NCI-H524 treated with DMSO at 0.1 percent for 48 hours (cell line): ENCODE measurements at places on chromosomes 7 and 10.

DNA sequence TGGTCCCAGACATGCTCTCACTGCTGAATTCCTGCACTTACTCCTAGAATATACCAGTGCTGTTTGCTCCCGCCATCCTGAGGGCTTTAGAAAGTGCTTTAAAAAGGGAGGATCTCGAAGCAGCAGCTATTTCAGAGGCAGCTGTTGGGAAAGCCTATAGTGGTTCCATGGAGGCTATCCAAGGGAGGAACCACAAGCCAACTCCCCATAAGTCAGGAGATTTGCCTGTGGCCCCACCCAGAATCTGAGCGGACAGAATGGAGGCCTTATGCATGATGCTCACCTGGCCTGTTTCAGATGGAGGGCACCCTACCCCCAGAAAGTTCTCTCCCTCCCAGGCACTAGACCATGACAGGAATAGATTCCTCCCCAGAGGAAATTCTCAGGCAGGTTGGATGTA lies 2.3 kb upstream of the KCNIP2 start:
- DNase-seq, result no peak

- peak; percentile 12 for DNase-seq
These were observed 77.8 kb downstream of the TCF7L2 start for GRCh38 chr10:113027574-113028455.

GRCh38 chr10:33211106-33211878 lies 123.2 kb downstream of the NRP1 start:
- DNase-seq, result no peak

GRCh38 chr10:75492173-75492925 lies 60.9 kb downstream of the LRMDA start:
- no peak for DNase-seq

DNA sequence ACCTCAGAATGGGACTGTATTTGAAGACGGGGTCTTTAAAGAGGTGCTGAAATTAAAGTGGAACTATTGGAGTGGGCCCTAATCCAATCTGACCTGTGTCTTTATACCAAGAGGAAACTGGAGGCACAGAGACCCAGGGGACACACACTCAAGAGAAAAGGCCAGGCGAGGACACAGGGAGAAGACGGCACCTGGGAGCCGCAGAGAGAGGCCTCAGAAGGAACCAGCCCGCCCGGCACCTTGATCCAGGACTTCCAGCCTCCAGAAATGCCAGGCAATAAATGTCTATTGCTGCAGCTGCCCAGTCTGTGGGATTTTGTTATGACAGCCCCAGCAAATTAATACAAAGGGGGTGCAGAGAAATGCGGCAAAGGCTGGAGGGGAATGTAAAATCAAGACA lies 10.5 kb downstream of the CARD11 start:
- no peak for DNase-seq

DNA sequence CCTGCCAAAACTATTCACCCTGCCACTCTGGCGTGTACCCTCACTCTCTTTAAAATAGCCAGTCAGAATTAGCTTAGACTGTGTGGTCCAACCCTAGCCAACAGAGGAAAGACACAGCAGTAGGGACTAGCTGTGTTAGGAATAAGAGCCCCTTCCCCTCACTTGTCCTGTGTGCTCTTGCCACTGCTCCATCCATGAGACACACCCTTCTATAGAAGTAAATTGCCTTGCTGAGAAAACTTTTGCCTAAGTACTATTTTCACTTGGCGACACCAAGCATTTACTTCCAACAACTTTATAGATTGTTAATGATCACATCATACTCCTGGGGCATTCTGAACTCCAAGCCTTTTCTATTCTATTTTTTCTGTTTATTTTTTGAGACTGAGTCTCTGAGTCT lies 170.2 kb upstream of the TRIM24 start:
- no peak for DNase-seq

DNA sequence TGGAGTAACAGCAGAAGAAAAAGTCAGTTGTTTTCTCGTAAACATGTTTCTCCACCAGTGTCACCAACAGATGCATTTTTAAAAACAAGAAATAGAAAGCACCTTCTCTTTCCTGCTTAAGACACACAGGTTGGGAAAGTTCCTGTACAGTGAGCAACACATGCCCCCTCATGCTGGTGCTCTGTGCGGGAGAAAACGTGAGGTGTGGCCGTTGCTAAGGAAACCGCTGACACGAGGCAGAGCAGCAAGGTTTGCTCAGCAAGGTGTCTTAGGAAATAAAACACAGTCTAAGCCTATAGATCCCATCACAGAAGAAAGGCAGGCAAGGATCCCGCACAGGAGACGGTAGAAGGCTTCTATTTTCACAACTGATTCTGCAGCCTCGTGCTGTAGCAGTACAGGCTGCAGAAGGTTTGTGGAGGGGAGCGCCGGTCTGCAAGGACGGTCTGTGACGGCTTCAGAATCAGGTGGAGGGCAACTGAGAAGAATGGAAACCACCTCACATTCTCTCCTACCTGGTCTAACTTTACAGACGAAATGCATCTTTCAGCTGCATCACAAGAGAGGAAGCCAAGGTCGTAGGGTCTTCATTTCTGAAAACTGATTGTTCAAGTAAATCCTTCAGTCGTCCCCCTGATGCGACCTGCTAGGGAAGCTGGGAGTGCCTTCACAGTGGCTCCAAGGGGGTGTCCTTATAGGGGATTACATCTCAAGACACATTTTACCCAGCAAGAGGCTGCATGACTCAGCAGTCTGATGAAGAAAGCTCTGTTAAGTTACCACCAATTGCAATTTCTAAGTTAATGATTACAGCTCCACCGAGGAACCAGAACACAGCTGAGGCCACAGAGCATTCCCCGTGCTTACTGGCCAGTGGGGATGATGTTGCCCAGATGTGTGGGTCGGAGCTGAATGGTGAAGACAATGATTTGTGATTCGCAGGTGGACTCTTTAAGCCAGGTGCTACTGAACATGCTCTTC lies 150.7 kb upstream of the KLF14 start:
- DNase-seq, result peak; percentile 45

DNA sequence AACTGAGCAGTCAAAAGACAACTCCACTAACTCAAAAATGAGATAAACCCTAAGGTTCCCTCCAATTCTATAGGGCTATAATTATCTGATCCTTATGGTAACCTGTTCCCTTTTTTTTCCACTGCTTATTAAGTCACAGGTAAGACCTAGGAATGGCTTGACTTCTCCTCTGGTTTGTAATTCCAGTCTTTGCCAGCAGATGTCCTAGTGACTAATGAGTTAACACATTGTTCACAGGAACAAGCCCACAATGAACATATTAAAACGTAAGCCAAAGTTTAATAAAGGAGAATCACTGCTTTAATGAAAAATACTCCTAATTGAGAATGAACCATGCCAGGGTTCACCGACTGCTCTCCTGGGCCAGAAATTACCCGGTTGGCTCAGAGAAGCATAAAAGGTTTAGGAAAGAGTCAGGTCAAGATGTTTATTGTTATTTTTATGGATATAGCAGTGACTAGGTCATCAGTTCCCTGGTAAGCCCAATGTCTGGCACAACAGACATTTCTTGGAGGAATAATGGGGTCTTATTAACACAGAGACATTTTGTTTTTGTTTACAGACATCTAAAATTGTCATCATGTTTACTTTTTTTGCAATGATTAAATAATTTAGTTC lies 120.1 kb downstream of the ELAPOR2 start:
- DNase-seq, result no peak

- no peak for DNase-seq
These were observed 97.6 kb downstream of the TCERG1L start for GRCh38 chr10:131213741-131214505.

DNA sequence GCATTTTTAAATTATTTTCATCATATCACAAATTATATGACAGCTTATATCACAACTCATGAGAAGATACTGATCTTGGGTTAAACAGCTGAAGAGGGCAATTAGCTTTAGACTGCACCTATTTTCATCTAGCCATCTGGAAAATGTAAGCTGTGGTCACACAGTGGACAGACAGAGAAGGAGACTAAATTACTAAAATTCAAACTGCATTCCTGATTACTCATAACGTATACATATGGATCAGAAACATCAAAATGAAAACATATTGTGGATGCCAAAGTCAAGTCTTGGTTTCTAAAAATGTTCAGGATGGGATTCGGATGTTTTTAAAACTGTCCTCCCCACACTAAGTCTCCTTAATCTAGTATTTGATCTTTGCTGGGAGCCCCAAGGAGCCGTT lies 6.6 kb downstream of the BBIP1 start:
- no peak for DNase-seq

DNA sequence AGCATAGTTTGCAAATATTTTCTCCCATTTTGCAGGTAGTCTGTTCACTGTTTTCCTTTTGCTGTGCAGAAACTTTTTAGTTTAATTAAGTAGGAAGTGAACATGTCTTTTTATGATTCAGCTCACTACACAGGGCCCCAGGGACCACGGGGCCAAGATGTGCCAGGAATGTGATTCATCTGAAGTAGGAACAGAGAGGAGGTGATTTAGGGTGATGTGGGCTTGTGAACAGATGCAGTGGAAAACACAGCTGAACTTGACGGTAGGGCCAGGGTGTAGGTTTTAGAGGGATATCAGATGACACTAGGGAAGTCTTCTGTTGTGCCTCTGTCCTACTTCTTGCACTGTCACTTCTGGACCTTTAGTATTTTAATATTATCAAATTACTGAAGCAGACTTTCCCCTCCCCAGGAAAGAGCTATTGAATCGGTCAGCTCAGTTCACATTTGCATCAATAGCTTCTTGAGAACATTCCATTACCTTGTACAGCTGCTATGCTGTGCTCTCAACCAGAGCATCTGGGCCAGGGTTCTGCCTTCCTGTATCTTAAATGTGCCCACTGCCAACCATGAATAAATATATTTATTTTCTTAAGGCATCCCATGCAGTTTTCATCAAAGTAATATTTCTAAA lies 96.9 kb downstream of the OSBPL3 start:
- DNase-seq, result no peak

- no peak for DNase-seq
These were observed 3.3 kb downstream of the INSYN2A start for GRCh38 chr10:127193125-127193524.

DNA sequence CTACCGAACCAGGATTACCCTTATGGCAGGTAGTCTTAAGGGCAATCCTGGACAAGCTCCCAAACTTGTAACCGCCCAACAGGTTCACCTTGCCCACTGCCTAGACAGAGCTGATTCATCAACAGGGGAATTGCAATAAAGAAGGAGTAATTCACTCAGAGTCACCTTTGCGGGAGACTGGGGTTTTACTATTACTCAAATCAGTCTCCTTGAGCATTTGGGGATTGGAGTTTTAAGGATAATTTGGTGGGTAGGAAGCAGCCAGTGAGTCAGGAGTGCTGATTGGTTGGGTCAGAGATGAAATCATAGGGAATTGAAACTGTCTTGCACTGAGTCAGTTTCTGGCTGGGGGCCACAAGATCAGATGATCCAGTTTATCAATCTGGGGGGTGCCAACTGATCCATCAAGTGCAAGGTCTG lies 25.3 kb downstream of the HK1 start:
- DNase-seq, result no peak

GRCh38 chr7:12941512-12941911 lies 254.1 kb downstream of the ARL4A start:
- no peak for DNase-seq

GRCh38 chr7:44460325-44460724 lies 30.1 kb downstream of the NUDCD3 start:
- DNase-seq, result no peak

GRCh38 chr10:28410420-28411135 lies 107.7 kb upstream of the MPP7 start:
- DNase-seq, result no peak

DNA sequence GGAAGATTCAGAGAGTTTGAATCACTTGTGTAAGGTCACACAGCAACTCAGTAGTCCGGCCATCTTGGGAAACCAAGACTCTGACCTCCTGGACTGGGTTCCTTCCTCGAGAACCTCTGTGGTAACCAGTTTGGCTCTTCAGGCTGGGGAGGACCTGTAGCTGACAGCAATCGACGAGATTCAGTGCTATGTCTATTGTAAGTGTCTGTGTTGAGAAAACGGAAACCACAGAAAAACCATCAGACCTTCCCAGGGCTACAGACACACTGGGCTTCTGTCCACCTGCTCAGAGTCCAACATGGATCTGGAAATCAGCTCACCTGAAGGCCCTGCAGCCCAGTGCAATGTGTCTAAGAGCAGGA lies 403.7 kb downstream of the RPS24 start:
- no peak for DNase-seq

- DNase-seq, result no peak
These were observed 432 bp downstream of the TMEM248 start for GRCh38 chr7:66921396-66921917.

DNA sequence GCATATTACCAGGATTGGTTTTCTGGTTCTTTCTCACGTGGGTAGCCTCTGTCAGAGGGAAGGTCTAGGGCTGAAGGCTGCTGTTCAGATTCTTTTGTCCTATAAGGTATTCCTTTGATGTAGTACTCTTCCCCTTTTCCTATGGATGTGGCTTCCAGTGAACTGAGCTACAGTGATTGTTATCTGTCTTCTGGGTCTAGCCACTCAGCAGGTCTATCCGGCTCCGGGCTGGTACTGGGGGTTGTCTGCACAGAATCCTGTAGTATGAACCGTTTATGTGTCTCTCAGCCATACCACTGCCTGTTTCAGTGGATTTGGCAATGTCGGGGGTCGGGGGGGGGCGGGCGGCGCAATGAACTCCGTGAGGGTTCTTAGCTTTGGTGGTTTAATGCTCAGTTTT lies 84.5 kb upstream of the C10orf90 start:
- DNase-seq, result no peak
